ENCODE measurements at places on chromosomes 6 and 20. TPM values are rescaled to one million over a fixed set of nuclear protein-coding genes. Genes with fewer than 3 reads are reported as not detected.

Gene AHI1
- total RNA-seq = 38.5 TPM

GRCh38 chr6:150702675-150703074, 103.0 kb downstream of the PLEKHG1 start:
- no peak for DNase-seq

DNA sequence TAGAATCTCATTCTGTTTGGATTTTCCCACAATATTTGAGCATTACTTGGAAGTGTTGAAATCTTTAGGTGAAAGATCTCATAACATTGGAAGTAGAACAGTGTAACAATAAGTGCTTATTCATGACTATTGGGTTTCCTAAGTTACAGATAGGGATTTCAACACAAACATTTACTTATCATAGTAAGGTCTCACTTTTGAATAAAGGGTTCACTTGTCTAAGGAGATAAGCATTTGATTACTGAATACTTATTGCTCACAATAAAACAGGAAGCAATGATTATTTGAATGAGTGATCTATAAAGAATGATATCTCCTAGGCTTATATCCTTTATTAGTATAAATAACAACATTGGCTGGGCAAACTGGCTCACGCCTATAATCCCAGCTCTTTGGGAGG, 14.8 kb downstream of the DDX43 start:
- DNase-seq = no peak

- DNase-seq = no peak
Measured at GRCh38 chr6:155374681-155375080, 60.4 kb upstream of the TFB1M start.

GRCh38 chr6:156776470-156776839, 723 bp upstream of the ARID1B start:
- DNase-seq = peak; percentile 12

DNA sequence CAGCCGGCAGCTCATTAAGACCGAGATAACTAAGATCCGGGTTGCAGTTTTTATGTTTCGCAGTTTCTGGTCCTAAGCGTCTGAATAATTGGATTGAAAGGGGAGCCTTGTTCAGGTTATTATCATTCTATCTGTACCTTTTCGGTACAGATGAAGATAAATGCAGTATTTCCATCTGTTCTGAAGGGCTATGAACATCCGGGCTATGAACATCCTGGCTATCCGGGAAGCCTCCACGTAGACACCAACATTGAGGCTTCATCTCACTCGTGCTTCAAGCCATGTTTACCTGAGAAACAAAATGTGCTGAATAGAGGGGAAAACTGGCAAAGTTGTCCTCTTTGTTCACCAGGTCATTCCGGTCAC, 399 bp upstream of the REPS1 start:
- no peak for DNase-seq

Gene BTN3A1
- 79.8 TPM for total RNA-seq

GRCh38 chr20:58888521-58889333, 36.2 kb downstream of the GNAS start:
- DNase-seq = peak; percentile 86

DNA sequence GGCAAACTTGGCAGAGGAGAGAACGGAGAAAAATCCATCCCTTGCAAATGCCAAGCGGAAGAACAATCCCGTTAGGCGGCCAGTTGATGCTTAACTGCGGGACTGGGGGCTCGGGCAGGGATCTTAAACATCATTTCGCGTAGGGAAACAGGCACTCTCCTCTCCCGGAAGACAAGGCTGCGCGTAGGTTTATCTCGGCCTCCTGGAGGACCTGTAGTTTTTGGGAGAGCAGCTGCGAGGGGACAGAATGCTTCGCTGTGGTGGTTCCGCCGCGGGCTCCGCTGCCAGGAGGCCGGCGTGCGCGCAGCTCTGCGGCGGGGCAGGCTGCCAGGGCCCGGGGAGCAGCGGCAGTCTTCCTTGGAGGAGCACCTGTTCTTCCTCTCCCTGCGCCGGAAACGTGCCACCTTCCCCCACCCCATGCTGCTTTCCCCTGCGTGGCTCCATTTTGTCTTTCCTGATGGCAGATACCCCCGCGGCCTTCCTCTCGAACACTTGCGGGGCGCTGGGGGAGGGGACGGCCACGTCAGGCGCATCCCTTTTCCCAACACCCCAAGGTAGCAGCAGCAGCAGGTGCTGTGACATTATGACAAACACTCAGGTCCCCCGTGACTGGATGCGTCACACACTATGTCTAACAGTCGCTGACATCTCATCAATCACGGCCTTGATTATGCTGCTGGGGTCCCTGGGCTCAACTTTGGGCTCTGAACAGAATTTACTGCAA, 230.7 kb upstream of the BTBD3 start:
- no peak for DNase-seq

Gene TRAPPC3L
- total RNA-seq = not detected

DNA sequence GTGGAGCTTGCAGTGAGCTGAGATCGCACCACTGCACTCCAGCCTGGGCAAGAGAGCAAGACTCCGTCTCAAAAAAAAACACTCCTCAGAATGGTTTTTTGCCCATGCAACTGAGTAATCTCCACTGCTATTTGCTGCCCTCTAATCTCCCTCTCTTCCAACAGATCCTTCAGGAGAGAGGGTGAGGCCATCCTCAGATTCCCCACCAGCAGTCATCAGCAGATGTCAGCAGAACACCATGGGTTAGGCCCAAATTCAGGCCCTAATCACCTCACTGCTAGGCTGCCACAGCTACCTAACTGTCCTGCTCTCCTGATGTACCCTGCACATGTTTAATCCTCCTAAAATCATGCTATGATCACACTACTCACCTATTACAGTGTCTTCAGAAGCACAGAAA, 63.2 kb upstream of the BEND6 start:
- DNase-seq = no peak

- DNase-seq = no peak
Measured at GRCh38 chr6:160714731-160715316, 12.8 kb downstream of the PLG start.

GRCh38 chr20:33069673-33070072, 9.8 kb upstream of the BPIFB4 start:
- DNase-seq = no peak

- DNase-seq = no peak
Measured at GRCh38 chr6:133376743-133377142, 135.6 kb downstream of the EYA4 start.

GRCh38 chr6:116027801-116028200, 32.9 kb downstream of the FRK start:
- DNase-seq = no peak

Gene RBM24
- not detected for total RNA-seq

DNA sequence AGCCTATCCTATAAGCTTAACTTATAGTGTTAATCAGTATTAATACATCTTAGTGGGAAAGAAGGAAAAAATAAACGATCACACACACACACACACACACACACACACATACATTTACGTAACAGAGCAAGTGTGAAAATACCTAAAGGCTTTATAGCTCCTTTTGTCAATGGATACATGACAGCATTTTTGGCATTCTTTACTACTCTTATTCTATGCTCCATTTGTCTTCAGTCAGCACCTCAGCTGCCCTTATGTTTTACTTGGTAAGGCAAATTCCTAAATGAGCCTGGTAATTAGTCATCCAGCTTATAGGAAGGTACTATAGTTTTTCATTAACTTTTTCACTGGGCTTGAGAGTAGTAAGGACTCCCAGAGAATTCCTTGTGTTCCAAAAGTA, 25.1 kb upstream of the SLC17A3 start:
- DNase-seq = no peak

DNA sequence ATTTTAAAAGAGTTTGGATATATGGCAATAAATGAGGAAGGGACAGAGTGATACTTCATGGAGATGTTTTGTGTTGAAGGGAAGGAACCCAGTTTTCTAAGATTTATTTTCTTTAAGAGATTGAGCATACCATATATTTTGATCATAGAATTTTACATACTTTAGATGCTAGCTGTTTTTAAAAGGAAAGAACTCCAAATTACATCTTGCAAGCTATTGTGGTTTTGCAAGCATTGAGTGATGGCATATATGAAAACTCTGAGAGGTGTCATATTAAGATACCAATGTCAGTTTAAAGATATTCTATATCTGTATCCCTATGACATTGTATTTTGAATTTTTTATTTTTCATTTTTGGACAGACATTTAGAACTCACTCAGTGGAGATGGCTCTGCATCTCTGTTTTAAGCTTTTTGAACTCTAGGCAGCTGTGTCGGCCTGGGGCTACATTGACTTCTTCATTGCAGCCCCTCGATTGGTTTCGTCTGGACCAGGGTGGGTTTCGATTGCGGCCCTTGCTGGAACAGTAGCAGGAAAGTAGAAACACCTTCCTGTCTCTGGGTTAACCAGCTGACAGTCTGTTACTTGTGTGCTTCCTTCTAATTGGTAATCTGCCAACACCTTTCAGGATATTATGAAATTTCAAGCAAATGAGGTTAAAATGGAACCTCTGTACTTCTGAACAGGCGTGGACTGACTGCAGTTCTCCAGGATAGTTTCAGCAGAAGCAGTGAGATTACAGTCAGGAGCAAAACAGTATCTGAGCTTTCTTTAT, 14.0 kb downstream of the IGF2R start:
- DNase-seq = no peak

- no peak for DNase-seq
Measured at GRCh38 chr6:147653631-147654030, 145.1 kb downstream of the SAMD5 start.

Gene ZC2HC1B
- not detected for total RNA-seq

DNA sequence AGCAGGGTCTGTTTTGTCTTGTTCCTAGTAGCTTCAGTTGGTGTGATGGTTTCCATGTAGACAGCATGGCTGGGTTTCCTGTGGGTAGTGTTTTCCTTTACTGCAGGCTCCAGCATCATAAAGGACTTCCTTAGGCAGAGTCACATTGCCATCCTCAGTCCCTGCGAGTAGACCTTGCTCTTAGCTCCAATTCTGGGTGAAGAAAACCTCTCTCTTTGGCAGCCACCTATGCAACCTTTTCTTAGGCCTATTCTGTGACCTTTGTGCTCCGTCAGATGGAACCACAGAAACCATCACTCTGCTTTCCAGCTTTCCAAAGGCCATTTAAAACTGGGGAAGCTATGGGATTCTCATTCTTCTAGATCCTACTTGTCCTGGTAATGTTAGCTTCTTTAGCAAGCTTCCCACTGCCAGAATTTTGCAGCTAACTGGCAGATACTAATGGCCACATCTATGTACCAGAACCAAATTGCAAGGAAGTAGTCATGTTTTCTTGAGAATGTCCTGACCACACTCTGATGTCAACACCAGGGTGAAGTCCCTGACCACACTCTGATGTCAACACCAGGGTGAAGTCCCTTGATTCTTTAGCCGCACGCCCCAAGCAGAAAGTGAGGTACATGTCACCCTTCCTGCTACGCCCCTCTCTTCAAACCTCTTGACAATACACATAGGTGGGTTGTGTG, 646.6 kb upstream of the HS3ST5 start:
- no peak for DNase-seq

DNA sequence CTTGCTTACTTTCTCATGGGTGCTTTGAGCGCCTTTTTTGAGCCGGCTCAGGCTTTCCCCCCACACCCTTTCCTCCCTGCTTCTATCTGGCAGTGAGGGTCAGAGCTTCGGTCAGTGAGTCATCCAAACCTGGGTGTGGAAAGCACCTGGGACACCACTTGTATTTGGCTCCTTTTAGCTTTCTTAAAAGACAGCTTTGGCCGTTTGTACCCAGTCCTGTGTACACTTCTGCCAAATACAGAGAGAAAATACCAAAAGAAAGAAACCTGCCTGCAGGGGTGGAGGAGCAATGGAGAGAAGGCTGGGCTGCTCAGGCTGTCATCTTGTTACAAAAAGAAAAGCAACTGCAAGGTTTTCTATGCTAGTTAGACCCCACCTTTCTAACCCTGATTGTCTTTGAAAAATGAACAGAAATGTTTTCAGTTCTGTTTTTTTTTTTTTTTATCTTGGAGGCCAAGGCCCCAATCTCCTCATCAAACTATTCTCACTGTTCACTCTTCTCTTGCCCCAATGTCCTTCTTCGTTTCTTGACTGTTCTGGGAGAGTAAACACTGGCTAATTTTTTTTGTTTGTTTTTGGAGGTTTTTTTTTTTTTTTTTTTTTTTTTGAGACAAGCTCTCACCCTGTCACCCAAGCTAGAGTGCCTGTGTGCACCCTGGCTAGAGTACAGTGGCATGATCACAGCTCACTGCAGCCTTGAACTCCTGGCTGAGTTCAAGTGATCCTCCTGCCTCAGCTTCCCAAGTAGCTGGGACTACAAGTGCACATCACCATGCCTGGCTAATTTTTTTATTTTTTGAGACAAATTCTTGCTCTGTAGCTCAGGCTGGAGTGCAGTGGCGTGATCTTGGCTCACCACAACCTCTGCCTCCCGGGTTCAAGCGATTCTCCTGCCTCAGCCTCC, 76.4 kb downstream of the SSR1 start:
- no peak for DNase-seq

- no peak for DNase-seq
Measured at GRCh38 chr20:48945840-48946514, 24.5 kb downstream of the ARFGEF2 start.

Gene PPDPF
- total RNA-seq = 117 TPM

Gene HLA-DMA
- 33.5 TPM for total RNA-seq

- no peak for DNase-seq
Measured at GRCh38 chr6:29071831-29072723, 15.0 kb downstream of the OR2B3 start.

DNA sequence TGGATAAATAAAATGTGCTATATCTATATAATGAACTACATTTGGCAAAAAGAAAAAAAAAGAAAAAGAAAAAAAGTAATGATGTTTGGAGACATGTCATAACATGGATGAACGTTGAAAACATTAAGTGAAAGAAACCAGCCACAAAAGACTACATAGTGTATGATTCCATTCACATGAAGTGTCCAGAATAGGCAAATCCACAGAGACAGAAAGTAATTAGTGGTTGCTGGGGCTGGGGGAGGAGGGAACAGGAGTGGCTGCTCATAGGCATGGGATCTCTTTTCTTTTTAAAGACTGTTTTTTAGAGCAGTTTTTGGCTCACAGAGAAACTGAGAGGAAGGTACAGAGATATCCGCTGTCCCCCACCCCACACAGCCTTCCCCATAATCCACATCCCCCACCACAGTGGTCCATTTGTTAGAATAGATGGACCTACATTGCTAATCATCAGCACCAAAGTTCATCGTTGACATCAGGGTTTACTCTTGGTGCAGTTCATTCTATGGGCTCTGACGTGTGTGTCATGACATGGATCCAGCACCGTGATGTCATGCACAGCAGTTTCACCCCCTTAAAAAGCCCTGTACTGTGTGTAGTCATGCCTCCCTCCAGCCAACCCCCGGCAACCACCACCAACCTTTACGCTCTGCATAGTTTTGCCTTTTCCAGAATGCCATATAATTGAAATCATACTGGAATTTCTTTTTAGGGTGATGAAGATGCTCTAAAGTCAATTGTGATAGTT, 240.9 kb upstream of the RREB1 start:
- DNase-seq = no peak

DNA sequence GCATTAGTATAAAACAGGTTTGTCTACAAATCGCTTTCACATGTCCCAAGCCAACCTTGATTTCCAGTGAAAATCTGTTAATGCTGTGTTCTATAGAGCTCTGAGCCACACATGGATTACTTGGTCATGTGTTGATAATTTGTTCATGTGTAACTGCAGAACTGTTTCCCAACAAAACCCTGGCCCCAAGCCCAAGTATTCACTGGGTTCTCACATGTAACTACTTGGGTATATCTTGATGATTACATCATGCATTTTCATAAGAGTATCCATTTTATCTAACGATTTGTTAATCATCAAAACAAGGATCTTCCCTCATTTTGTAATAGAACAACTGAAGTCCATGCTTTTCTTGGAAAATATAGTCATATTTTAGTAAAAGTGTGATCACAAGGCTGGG, 657.6 kb downstream of the PRKN start:
- DNase-seq = no peak

- no peak for DNase-seq
Measured at GRCh38 chr6:34515473-34516387, 40.4 kb downstream of the SPDEF start.

- DNase-seq = no peak
Measured at GRCh38 chr6:54856129-54856528, 9.6 kb downstream of the FAM83B start.

Data from activated naive CD4-positive, alpha-beta T cell treated with anti-CD3 and anti-CD28 coated beads, Interleukin-2, amount 50 U/mL, for 72 hours (primary cell).